ENCODE measurements at places on chromosomes 1 and 21.

- DNase-seq = no peak
Observed at GRCh38 chr21:35748678-35749314, 311.5 kb downstream of the SETD4 start.

- no peak for DNase-seq
Observed at GRCh38 chr1:25113731-25114130, 118.6 kb downstream of the SYF2 start.

- DNase-seq = no peak
Observed at GRCh38 chr1:178034676-178035075, 59.2 kb upstream of the RASAL2 start.

GRCh38 chr1:246971090-246971721 lies 36.7 kb downstream of the ZNF695 start:
- peak; percentile 18 for DNase-seq

DNA sequence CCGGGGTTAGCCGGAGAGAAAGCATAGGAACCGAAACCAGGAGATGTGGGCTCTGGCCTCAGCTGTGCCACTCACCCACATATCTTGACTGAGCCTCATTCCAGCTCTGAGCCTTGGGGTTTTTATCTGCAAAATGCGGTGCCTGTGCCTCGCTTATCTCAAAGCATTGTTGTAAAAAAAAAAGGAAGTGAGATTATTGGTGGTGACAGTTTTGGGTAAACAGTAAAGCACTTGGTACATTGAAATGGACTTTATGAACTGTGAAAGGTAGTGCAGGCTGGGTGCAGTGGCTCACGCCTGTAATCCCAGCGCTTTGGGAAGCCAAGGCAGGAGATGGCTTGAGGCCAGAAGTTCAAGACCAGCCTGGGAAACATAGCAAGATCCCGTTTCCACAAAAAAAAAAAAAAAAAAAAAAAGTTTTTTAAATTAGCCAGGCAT lies 3.8 kb downstream of the PTAFR start:
- no peak for DNase-seq

GRCh38 chr1:94629259-94630181 lies 88.0 kb upstream of the F3 start:
- no peak for DNase-seq

DNA sequence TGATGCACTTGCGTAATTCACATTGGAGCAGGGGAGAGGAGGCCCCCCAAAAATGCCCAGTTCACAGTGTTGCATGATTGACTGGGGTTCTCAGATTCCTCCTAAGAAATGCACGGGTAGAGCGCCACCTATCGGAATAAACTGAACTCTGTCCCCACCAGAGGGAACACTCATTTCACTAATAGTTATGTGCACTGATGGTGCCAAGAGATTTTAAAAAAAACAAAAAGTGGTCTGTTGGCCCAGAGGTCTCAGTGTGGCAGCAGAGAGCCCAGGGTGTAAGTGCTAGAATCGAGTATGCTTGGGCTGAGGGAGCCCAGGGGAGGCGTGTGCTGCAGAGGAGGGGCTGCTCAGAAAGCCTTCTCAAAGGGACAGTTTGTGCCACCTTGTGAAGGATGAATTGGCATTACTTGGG lies 6.9 kb downstream of the PINK1 start:
- DNase-seq = peak; percentile 34

GRCh38 chr1:39076127-39076798 lies 50.1 kb downstream of the NDUFS5 start:
- no peak for DNase-seq

Data from stimulated activated CD4-positive, alpha-beta T cell treated with anti-CD3 and anti-CD28 coated beads, TNF-alpha, amount 100 ng/mL, for 4 hours (primary cell).